SK-N-MC (cell line): ENCODE measurements at places on chromosomes 5 and 9.
A peak's percentile ranks its signal among the peaks of the same experiment; 100 is the strongest.

- no peak for DNase-seq
Measured at GRCh38 chr9:71859939-71860338, 51.1 kb downstream of the ABHD17B start.

GRCh38 chr9:28696960-28697359 lies 1123.7 kb upstream of the C9orf72 start:
- DNase-seq, result no peak

DNA sequence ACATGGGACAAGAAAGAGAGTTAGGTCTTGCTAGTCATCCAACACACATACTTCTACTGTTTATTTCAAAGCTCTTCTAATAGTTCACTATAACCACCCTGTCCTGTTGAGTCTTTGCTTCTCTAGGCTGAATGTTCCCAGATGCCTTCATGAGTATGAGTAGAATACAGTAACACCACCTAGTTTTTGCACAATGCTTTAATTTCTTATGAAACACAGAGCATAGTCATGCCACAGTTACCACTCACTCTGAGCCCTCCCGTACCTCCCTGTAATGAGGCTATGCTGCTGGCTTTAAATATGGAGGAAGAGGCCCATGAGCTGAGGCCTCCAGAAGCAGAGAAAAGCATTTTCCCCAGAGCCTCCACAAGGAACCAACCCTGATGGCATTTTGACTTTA lies 75.0 kb upstream of the SLC1A3 start:
- DNase-seq, result no peak

DNA sequence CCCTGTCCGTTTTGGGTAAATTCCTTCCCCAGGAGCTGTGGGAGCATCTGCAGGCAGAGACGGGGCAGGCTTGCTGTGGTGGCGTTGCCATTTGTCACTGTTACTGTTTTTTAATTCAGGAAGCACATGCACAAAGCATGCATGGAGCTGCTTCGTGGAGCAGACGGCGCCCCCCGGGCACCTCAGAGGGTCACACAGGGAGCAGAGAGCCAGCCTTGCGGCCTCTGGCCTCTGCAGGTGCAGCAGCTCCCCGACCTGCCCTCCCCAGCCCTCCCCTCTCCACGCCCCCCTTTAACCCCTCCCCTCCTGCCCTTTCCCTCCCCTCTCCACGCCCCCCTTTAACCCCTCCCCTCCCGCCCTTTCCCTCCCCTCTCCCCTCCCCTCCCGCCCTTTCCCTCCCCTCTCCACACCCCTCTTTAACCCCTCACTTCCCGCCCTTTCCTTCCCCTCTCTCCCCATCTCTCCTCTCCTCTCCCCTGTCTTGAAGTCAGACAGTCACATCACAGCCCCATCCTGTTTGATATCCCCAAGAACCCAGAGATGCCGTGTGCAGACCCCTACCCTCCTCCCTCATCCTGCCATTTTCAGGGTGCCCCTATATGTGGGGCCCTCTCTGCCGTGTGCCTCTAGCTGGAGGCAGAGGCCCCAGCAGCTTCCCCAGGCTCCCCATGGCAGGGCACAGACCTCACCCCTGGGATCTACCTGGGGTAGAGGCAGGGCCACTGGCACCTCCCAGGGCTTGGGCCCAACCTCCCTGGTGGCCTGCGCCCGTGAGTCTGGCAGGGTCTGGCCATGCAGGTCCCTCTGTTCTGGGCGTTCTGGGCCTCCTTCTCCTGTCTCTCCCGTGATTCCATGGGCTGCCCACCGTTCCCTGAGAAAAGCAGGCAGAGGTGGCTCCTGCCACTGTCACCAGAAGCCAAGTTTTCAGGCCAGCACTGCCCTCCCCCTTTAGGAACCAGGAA lies 29.6 kb upstream of the UBAC1 start:
- DNase-seq, result no peak

GRCh38 chr9:78030296-78030552 lies 1.4 kb downstream of the GNAQ start:
- no peak for DNase-seq

DNA sequence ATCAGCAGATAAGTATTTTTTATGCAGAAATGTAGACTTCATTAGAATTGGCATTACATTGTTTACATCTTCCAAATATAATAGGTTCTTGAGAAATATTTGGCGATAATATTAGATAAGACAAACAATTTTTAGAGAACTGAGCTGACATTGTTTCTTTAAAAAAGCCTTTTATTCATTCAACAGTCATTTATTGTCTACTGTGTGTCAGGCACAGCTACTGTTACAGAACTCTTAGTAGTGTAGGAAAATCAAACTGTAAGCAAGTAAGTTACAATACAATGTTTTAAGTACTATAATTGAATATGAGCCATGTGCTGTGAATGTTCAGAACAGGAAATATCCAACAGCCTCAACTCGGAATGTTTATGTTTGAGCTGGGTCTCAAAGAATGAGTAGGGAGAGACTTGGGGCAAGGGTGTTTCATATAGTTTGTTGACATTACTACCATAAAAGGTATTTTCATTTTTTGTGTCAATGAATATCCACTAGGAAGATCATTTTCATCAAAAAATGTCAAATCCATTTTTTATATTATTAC lies 114.0 kb downstream of the CDC42SE2 start:
- no peak for DNase-seq

- DNase-seq, result no peak
Measured at GRCh38 chr5:155872629-155873220, 454.2 kb upstream of the SGCD start.

- DNase-seq, result no peak
Measured at GRCh38 chr9:37082214-37082765, 38.1 kb upstream of the ZCCHC7 start.

GRCh38 chr5:95821110-95822021 lies 1.2 kb downstream of the GLRX start:
- no peak for DNase-seq

DNA sequence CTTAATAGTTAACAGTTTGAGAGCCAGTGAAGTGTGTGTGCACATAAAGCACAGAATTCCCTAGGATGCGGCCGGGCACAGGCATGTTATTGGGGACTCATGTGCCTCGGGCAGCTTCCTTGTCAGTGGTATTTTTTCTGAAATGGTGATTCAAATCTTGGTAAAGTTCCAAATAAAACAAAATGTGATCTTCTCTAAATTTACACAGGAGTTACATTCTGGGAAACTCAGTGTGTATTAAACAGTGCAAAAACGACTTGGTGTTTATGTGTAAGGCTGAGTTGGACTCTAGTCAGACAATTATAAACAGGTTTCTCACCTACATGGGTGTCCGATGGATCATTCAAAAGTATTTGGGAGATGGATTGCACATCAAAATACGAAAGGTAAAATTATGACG lies 48.9 kb downstream of the BOD1 start:
- DNase-seq, result no peak

DNA sequence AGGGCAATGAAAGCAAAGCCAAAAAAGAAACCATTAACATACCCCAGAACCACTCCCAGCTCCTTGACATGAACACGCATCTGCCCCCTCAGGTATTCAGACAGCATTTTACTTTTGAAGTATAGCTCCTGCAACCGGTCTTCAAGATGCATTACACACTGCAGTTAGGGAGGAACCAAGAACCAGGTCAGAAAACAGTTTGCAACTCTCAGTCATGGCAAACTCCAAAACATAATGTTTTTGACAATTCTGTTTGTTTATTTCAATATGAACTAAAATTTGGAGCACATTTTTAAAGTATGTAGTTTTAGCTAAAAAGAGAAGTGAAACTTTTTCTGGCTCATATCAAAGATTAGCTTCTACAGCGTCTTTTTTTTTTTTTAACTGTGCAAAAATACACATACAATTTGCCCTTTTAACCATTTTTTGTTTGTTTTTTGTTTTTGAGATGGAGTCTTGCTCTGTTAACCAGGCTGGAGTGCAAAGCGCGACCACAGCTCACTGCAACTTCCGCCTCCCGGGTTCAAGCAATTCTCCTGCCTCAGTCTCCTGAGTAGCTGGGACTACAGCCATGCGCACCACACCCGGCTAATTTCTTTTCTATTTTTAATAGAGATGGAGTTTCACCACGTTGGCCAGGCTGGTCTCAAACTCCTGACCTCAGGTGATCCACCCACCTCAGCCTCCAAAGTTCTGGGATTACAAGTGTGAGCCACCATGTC lies 12.2 kb upstream of the RAPGEF6 start:
- DNase-seq, result no peak

GRCh38 chr9:107874591-107875369 lies 385.2 kb upstream of the KLF4 start:
- DNase-seq, result no peak

- no peak for DNase-seq
Measured at GRCh38 chr5:135063056-135063445, 29.0 kb upstream of the PITX1 start.

GRCh38 chr5:32258424-32258823 lies 54.3 kb downstream of the MTMR12 start:
- no peak for DNase-seq

DNA sequence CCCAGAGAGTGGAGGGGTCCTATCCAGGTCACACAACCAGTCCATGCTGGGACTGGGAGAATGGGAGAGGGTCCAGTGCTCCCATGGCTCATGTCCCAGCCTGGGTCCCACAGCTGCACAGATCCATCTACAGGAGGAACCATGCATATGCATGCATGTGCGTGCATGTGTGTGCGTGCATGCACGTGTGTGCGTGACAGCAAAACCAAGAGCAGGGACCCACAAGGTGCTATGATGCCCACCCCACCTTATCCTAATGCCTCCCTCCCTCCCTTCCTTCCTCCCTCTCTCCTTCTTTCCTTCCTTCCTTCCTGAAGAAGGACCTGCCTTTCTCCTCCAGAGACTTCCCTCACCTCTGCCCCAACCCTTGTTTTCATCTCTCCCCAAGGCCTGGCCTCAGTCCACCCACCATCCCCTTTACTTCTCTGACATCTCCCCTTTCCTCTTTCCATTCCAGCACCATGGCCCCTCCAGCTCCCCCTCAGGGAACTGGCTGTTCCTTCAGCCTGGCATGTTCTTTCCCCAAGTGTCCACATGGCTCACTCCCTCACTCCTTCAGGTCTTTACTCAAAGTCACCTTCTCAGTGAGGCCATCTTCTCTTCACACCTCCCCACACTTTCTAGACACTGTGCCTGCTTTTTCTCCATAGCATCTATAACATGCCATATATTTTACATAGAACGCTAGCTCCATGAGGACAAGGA lies 21.8 kb downstream of the AQP7 start:
- DNase-seq, result no peak

DNA sequence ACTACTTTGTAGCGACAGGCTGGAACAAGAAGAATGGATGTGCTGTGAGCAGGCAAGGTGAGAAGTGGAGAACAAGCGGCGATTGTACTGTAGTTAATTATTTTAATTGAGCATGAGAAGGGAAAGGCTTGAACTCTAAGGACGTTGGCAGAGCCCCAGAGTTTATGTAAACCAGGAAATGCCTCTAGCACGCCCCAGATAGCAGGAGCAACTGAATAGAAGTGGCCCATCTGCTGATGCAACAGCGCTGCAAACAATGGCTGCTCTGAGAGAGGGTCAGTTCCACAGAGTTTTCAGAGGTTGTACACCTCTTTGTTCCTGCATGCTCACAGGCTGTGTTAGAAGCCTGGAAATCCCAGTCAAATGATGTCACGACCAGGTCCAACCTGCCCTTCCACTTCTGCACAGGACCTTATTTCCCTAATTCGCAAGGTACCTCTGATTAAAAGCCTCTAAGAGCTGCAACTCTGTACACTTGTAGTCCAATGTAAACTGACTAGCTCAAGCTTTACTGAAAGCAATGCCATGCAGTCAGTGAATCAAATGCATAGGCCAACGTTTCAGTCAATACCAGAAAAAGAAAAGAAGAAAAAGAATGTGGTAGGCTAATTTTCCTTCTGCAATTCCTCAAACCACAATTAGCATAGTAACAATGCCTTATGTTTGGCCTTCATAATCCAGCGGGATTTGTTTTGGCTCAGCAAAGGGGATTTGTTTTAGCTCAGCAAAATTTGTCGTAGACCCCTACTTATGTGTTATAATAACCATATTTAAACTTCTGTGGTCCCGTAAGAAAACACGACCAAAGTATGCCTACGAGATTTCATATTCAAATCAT lies 119.6 kb upstream of the RETREG1 start:
- DNase-seq, result peak; percentile 32

DNA sequence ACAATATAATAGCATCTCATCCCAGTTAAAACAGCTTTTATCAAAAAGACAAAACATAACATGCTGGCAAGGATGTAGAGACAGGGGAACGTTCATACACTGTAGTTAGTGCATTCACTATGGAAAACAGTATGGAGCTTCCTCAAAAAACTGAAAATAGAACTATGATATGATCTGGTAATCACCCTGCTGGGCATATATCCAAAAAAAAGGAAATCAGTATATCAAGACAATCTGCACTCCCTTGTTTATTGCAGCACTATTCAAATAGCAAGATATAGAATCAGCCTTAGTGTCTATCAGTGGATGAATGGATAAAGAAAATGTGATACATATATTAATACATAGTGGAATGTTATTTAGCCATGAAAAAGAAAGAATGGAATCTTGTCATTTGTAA lies 88.5 kb downstream of the PBX3 start:
- no peak for DNase-seq

DNA sequence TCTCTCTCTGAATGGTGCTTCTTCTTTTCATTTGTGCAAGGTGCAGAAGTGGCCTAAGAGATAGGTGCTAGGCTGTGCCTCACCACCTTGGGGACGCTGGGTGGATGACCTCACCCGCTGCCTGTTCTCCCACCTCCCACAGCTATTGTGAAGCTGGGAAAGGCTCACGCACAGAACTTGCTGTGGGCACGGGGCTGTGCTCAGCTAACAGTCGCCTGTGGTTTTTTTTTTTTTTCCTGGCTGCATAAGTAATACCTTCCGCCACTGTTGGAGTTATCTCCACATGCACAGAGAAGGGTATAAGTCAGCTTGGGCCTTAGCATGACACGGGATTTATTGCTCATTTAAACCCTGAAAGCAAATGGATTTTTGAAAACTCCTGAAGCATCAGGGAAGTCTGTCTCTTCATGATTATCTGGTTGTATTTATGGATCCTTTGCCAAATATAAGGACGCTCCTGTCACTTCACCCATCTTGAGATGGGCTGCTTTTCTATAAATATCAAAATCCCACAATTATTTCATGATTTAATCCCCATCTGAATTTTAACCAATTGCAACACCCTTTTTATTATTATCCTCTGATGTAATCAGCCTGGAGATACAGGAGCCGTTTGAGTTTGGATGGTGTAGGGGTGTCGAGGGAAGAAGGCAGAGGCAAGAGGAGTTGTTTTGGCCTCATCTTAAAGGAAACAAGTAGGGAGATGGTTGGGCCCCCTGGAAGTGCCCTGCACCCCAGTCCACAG lies 9.0 kb downstream of the DBH start:
- no peak for DNase-seq
